GM19239 (cell line): ENCODE measurements at places on chromosomes 13 and 19.

DNA sequence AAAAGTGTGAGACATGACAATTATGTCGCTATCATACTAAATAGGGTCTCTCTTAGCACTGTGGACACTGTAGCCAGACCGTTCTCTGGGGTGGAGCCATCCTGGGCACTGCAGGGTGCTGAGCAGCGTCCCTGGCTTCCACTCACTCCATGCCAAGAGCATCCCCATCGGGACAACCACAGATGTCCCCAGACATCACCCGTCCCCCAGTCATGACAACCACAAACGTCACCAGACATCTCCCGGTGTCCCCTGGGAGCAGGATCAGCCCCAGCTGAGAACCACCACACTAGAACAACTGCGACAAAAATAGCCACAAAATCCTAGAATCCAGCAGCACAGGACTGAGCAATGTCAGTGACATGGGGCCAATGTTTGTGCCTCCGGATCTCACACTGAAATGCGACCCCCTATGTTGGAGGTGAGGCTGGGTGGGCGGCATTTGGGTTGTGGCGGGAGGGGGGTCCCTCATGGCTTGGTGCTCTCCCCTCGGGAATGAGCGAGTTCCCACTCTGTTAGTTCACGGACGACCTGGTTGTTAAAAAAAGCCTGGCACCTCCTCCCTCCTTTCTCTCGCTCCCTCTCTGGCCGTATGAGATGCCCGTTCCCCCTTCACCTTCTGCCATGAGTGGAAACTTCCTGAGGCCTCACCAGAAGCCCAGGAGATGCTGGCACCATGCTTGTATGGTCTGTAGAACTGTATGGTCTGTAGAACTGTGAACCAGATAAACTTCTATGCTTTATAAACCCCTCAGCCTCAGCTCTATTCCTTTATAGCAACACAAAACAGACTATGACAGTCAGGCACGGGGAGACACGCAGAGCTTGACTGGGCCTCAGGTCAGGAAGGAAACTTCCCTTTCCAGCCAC lies 93.9 kb downstream of the GADD45B start:
- DNase-seq = no peak

GRCh38 chr13:111166882-111167675 lies 52.0 kb downstream of the ARHGEF7 start:
- no peak for DNase-seq

GRCh38 chr19:2186071-2186846 lies 22.5 kb downstream of the DOT1L start:
- no peak for DNase-seq

- DNase-seq = no peak
Observed at GRCh38 chr13:28529836-28530235, 34.9 kb upstream of the FLT1 start.

GRCh38 chr19:56838909-56839651 lies 1.4 kb downstream of the PEG3 start:
- no peak for DNase-seq

DNA sequence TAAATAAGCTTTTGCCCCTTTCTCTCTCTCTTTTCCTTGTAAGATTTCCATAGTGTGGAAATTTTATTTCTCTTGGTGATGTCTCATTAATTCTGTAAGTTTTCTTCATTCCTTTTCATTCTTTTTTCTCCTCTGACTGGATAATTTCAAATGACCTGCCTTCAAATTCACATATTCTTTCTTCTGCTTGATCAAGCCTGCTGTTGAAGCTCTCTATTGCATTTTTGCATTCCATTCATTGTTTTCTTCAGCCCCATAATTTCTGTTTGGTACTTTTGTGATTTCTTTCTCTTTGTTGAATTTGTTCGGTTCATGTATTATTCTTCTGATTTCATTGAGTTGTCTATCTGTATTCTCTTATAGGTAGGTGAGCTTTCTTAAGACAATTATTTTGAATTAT lies 42.2 kb upstream of the ZNF507 start:
- DNase-seq = no peak
